Activated CD4-positive, alpha-beta T cell treated with anti-CD3 and anti-CD28 coated beads for 4 hours (primary cell): ENCODE measurements at places on chromosomes 5 and 9.

- DNase-seq = no peak
Measured at GRCh38 chr5:14486996-14487896, 94.3 kb upstream of the OTULINL start.

GRCh38 chr5:157069949-157070348 lies 11.0 kb upstream of the HAVCR1 start:
- DNase-seq = no peak

- DNase-seq = no peak
Measured at GRCh38 chr9:98551511-98552286, 157.0 kb downstream of the GABBR2 start.

- DNase-seq = no peak
Measured at GRCh38 chr9:83425240-83425639, 113.0 kb downstream of the FRMD3 start.

- DNase-seq = no peak
Measured at GRCh38 chr9:135789838-135790291, 87.9 kb downstream of the KCNT1 start.

- DNase-seq = no peak
Measured at GRCh38 chr5:17813214-17813613, 179.0 kb downstream of the TAF11L14 start.

GRCh38 chr9:134214766-134215419 lies 50.5 kb upstream of the RNU6ATAC start:
- DNase-seq = no peak

DNA sequence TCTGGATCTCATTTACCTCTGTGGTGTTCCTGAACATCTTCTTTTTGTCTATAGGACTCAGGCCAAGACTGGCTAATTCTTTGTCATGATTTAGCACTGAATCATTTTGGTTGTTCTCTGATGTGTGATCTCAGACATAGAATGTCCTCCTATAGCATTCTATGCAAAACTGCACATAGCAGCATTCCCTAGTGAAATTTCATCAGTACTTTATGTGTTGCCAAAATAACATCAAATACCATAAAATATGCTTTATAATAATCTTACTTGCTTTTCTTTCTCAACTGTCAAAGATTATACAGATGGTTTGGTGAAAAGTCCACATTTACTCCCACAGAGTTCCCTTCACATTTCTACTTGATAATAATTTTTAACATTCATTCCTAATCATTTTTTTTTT lies 115.7 kb upstream of the MPDZ start:
- DNase-seq = no peak

DNA sequence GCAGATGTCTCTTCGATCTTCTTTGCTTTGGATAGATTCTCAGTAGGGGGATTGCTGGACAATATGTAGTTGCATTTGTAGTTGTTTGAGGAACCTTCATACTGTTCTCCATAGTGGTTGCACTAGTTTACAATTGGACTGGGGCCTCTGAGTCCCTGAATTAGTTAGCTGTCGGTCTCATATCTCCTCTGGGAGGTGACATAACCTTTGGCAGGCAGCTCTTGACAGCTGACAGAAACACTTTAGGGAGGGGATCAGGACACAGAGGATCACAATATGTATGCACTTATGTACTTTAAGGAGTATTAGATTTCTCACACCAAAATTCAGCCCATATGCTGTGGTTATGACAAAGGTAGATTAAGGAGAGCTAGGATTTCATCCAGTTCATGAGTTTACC lies 1279.9 kb upstream of the DMAC1 start:
- DNase-seq = no peak

GRCh38 chr9:68957479-68957878 lies 56.4 kb downstream of the PRKACG start:
- no peak for DNase-seq

DNA sequence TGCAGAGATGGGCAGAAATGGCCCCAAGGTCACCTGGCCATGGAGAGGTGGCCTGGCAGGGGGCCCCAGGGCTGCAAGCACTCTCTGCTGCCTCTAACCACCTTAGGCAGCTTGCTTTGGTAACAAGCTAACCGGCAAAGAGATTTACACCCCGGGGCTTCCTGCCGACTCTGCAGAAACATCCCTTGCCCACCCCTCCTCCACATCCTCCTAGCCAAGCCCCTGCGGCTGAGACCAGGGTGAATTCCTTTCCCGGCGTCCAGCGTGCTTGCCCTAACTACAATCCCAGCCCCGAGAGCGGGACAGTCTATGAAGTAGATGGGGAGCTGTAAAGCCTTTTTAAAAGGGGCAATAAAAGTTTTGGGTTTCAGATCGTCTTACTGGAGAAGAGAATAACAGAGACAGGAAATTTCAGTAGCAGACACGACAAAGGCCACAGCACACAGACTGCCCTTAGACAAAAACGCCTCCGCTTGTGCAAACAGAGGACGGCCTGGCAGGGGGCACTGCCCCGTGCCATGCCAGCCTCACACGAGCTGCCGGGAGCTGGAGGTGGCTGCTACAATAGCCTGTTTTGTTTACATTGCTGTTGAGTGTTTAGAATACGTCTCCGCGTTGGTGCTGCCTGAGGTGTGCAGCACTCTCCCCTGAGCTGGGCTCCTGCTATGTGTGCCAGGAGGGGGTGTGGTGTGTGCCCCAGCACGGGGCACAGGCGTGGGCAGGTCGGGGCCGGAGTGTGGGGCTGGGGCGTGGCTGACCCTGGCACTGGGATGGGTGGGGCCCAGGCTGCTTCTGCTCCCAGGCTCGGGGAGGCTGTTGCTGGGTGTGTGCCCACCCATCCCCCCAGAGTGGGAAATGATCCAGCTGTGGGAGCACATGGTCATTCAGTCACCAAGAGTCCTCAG lies 15.3 kb downstream of the MYMK start:
- no peak for DNase-seq

- DNase-seq = no peak
Measured at GRCh38 chr5:175159956-175160355, 284.0 kb downstream of the DRD1 start.

- no peak for DNase-seq
Measured at GRCh38 chr5:102815084-102815483, 60.0 kb downstream of the PAM start.

DNA sequence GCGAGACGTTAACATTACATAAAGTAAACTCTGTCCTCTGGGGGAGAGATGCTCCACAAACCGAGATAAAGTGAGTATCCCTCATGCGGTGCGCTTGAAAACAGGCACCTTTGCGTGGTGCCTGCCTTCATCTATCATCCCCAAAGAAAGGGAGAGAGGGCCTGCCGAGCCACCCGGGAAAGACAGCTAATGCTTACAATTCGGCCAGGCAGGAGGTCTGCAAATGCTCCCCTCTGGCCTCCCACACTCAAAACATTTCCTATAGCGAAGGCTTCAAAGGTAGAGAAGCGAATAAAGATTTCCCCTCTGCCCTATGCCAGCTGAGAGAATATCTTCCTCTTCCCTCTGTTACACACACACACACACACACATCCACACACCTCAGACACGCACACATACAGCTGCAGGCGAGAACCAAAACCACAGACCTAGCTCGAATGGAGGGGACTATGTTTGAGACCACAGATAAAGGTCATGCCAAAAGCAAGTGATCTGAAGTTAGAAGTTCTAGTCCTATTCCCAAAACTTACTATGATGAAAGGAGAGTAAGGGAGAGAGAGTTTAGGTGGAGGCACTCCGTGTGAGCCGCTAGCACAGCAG lies 132.8 kb downstream of the CRB2 start:
- no peak for DNase-seq

GRCh38 chr5:33696411-33696810 lies 195.4 kb downstream of the ADAMTS12 start:
- no peak for DNase-seq

DNA sequence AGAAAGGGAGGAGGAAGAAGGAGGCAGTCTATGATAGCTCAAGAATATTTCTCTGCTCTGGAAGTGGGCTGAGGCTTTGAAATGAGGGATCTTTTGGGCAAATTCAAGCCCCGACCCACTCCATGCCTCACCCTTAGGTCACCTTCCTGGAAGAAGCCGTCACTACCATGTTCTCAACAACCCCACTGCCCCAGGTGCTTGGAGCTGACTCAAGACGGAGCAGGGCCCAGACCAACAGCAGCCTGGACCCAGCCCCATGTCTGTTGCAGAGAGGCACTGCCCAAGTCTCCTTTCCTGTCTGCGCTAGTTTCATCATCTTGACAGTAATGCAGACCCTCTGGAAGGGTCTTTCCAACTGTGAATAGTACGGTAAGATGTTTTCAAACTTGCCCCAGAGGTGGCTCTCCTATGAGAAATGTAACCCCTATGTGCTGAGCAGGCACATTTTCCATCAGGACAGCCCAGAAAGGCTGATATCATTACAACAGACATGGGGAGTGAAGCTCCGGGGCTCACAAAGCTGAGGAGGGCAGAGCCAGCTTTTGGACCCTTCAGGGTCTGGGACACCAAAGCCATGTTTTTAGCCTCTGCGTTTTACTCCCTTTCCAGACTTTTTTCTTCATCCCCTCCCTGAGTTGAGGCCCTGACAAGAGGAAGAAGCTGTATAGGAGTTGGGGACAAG lies 128.2 kb upstream of the LARP1 start:
- no peak for DNase-seq

DNA sequence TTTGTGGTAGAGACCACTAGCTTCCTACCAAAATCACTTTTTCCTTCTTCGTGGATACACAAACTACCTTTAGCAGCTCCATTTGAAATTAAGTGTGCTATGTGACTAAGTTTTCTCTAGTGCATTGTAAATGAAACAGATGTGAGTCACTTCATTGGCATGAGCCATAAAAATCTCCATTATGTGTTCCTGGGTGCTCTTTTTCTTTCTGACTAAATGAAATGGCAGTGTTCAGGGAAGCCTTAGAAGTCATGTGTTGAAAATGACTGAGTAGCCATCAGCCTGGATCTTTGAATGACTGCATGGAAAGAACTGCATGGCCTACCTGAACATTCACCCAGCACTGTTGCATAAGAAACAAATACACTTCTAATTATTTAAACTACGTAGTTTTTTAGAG lies 107.9 kb downstream of the NDUFAF2 start:
- no peak for DNase-seq

- no peak for DNase-seq
Measured at GRCh38 chr9:121811140-121811539, 159.7 kb downstream of the DAB2IP start.

- DNase-seq = no peak
Measured at GRCh38 chr5:113031557-113031956, 55.0 kb downstream of the DCP2 start.

DNA sequence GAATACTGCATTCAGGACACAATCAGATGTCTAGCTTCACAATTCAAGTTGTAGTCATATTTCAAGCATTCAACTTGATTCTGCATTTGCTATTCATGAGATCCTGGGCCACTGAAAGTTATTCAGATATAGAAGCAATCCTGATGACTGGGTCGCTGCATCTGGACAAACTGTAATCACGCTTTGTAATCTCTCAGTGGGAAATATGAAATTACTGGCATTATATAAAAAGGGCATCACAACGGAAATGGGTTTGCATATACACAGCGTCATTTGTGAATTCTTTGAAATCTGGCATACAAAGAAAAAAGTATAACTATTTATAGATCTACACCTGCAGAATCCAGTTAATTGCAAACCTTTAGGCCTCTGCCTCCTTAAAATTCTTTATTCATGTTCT lies 102.2 kb downstream of the PARP8 start:
- DNase-seq = no peak

DNA sequence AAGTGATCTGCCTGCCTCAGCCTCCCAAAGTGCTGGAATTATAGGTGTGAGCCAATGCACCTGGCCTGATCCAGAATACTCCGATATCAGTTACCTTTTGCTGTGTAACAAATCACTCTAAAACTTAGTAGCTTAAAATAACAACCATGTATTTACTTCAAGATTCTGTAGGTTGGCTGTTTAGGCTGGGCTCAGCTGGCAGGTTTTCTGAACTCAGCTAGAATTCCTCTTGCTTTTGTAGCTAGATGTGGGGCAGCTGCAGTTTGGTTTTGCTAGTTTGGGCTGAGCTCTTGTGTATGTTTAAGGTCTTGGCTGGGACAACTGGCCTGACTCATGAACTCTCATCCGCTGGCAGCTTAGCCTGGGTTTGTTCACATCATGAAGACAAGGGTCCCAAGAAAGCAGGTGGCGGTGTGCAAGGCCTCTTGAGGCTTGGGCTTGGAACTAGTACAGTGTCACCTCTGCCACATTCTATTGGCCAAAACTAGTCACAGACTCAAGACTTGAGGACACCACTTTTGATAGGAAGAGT lies 138.3 kb upstream of the SHB start:
- no peak for DNase-seq

DNA sequence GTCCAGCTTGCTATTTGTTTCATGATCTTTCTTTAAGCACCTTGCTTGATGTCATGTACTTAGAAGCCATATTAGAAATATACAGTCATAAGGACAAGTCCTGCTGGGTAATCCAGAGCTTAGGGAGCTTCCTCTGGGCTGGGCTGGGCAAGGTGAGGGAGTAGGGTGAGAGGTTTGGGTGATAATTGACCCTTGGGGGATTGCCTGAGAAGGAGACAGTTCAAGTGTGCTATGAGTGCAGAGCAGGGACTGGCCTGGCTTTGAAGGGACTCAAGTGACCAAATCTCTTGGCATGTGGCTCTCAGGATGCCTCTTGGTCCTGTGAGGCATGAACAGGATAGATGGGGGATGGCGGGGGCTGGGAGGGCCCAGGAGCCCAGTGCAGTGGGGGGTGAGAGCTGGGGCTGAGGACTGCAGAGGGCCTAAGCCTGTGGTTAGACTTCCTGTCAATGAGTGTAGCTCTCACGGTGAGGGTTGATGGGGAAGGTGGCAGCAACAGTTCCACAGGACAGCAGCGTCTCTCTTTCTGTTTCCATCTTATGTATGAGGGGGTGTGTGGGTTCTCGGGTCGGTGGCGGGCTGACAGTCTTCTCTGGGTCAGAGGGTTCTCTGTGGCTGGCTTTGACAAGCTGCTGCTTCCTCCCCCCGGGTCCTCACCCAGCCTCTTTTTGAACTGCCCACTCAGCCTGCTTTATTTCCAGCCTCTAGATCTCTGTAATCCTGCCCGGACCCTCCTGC lies 53.5 kb downstream of the RGS3 start:
- peak; percentile 69 for DNase-seq

- DNase-seq = peak; percentile 25
Measured at GRCh38 chr5:56314529-56314928, 81.4 kb upstream of the ANKRD55 start.

GRCh38 chr5:19369561-19369960 lies 618.4 kb downstream of the CDH18 start:
- DNase-seq = no peak
